Stimulated activated CD4-positive, alpha-beta T cell treated with anti-CD3 and anti-CD28 coated beads, Interleukin-1b, Interleukin-23, amount 100 ng/mL, for 1 hour (primary cell): ENCODE measurements at places on chromosomes 7 and 10.

DNA sequence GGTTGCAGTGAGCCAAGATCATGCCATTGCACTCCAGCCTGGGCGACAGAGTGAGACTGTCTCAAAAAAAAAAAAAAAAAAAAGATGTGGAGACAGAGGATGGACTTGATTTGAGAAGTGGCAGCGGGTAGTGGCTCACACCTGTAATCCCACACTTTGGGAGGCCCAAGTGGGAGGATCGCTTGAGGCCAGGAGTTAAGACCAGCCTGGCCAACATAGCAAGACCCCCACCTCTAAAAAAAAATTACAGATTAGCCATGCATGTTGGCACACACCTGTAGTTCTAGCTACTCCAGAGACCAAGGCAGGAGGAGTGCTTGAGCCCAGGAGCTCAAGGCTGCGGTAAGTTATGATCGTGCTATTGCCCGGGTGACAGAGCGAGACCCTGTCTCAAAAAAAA, 24.3 kb upstream of the ASCC1 start:
- DNase-seq: no peak

GRCh38 chr7:99820408-99821027, 7.3 kb upstream of the CYP3A43 start:
- no peak for DNase-seq

DNA sequence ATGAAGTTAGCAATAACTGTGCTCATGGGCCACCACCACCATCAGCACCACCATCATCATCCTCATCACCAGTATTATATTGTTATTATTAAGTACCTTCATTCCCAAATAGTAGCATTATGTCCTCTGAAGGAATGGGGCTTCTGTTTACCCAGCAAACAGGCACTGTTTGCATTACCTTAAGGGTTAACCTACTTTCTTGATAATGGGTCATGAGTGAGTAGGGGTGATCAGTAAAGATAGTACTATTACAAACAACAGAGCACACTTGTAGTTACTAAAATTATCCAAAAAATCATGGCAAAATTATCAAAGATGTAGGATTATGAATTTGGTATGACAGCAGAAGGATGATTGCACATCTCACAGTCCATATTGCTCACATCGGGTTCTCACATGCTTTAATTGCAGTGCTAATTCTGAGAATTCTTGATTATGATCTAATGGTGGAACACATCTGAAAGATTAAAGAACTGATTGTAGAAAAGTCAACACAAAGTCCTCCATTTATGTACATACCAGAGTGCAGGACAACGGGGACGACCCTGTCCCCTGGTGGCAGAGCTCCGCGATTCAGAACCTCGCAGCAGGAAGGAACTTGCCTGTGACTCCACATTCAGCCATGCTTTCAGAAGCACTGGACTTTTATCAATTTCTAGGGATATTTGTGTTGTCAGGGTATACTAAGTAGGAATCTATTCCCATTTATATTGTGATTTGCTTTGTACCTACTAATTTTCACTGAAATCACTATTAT, 31.0 kb downstream of the PDE1C start:
- no peak for DNase-seq

- DNase-seq: no peak
These were observed 26.9 kb downstream of the ZEB1 start for GRCh38 chr10:31345886-31346285.

GRCh38 chr10:3625959-3626751, 158.9 kb downstream of the KLF6 start:
- no peak for DNase-seq

DNA sequence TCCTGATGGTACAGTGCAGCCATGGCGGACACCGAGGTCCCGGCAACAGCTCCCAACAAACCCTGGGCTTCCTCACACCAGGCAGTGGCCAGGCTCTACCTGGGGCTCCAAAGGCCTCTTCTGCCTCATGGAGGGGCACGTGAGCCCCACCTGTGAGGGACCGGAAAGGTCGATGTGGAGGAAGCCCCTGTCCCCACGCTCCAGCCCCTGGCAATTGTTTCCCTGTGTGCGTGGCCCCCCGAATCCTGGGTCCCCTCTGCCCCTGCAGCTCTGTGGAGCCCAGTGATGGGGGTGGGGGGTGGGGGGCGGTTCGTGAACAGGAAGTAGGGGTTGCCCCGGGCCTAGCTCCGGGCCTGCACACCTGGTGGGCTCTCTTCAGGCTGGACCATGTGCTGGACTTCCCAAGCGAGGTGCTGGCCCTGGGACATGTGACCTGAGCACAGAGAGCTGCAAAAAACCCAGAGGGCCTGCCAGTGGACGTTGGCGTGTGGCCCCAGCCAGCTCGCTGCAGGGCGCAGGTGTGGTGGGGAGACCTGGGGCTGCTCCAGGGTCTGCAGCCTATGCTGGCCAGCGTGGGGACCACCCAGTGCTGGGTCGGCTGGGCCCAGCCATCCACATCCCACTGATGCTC, 72.6 kb downstream of the INPP5A start:
- DNase-seq: no peak

- no peak for DNase-seq
These were observed 2.8 kb downstream of the FASTK start for GRCh38 chr7:151077705-151078232.

DNA sequence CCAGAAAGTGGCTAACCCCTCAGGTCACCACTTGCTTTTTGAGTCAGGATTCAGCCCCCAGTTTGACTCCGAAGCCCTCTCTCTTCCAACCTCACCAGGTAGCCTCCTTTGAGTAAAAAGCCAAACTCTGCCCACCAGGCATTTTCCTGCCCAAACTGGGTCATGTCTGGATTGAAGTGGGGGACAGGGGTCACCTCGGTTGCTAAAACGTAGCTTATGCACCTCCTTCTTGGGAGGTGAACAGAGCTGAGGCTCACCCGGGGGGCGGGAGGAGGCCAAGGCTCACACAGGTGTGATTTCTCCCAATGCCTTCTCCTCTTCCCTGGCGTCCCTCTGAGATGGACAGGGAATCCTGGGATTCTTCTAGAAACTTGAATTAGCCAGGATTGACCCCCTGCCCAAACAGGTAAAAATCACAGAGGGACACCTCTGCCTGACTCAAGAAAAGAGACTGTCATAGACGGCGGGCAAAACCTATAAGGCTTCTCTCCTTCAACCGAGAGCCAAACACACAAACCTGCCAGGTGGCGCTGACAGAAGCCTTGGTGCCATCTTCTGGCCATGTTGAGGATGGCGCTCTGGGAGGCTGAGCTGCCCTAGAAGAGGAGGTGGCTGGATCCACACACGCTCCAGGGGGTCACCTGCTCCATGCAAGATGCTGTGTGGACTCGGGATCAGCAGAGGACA, 51.6 kb downstream of the PRLHR start:
- DNase-seq: no peak

DNA sequence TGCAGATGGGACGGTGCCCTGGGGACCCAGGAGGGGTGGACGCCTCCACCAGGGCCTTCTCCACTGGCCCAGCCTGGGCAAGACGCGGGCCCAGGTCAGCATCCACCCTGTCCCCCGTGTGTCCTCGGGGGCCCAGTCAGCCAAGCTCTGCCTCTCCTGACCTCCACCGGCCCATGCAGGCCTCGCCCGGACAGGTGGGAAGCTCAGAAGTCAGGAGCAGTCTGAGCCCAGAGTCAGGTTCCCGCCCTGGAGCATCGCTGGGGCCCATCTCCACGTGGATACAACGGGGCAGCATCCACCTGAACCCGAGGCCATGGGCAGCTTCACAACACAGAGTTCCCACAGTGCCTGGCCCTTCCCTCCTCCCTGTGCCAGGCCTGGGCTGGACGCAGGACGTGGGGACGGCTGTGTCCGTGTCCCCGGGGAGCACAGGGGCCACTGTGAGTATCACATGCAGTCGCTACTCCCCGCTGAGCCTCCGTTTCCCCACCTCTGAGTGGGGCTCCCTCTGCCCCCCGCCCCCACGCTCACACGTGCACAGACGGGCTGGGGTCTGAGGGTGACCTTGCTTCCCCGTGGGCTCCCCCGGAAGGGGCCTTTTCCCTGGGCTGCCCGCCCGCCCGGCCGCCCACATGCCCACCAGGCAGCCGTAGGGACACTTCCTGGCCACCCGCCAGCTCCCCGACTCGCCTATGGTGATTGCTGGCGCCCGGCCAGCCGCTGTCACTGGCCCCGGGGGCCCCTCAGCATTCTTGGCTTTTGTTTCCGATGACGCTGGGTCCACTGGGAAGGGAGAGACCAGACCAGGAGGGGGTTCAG, 64.3 kb downstream of the PDGFA start:
- DNase-seq: no peak

DNA sequence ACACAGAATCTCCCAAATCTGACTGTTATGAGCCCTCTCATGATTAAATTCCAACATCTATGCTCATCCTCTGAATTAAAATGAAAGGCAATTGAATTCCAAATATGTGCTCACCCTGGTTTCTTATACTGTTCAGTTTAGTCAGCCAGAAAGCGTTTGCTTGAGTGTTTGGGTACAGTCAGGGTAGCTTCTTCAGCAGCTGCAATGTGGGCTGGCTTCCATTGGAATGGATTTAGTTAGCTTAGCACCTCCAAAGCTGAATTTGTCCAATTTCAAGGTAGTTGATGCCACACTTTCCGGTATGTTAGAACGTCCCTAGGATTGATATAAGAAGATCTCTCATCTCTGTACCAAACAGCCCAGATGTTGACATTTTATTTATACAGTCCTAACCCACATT, 9.3 kb downstream of the KLHL7 start:
- no peak for DNase-seq

GRCh38 chr10:122135251-122136025, 135.7 kb upstream of the BTBD16 start:
- no peak for DNase-seq

DNA sequence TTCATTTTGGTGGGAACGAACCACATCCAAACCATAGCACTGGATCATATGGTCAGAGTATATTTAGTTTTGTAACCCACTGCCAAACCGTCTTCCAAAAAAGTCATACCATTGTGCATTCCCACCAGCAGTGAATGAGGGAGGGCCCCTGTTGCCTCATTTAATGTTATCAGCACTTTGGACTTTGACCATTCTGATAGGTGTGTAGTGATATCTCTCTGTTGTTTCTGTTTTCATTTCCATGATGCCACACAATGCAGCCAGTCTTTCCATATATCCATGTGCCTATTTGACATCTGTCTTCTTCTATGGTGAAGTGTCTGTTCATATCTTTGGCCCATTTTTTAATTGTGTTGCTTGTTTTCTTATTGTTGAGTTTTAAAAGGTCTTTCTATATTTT, 105.0 kb upstream of the PPP2R2D start:
- no peak for DNase-seq

DNA sequence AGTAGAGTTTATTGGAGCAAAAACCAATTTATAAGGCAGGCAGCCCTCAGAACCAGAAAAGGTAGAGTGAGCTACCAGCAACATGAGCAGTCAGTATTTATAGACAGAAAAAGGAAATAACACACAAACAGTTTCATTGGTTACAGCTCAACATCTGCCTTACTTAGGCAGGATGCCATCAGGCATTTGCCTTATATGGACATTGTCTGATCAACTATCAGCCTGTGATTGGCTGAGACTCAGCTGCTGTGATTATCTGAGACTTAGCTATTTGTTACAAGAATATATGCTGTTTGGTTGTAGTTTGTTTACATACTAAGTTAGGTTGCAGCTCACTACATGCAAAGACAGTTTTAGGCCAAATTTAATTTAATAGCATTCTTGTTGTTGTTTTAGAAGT, 60.4 kb upstream of the CDK1 start:
- DNase-seq: no peak

GRCh38 chr7:50608196-50608906, 43.1 kb upstream of the DDC start:
- DNase-seq: no peak

- DNase-seq: no peak
These were observed 526.6 kb downstream of the ZNF33B start for GRCh38 chr10:42111661-42112330.

GRCh38 chr7:105462765-105463420, 59.2 kb downstream of the PUS7 start:
- DNase-seq: no peak

GRCh38 chr7:29463504-29464158, 100.0 kb upstream of the PRR15 start:
- DNase-seq: no peak

GRCh38 chr7:5557920-5558401, 134.3 kb upstream of the TNRC18 start:
- no peak for DNase-seq

DNA sequence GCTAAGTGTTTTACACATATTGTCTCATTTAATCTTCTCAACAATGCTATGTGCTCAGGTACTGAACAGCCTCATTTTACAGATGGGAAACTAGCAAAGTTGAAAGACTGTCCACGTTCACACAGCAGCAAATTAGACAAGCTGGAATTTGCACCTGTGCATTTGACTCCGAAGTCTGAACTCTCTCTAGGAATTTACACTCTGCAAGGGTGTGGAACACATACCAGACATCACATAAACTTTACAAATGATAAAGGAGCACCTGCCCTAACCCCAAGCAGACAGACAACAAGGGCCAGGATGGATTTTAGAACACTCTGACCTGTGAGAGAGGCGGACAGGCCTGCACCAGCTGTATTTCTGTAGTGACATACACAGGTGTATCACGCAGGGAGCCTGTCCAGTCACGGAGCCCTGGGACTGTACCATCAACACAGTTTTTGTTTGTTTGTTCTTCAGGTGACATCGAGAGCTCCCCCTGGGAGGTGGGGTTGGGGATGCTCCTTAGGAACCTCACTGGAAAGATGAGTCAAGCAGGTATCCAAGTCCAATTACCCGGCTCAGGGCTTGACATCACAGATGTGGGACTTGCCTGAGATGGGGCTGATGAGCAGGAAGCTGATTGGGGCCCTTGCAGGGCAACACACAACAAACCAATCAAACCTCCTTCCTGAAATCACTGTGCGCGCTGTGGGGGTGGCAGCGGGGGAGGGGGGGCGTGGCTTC, 31.0 kb downstream of the MKI67 start:
- no peak for DNase-seq

DNA sequence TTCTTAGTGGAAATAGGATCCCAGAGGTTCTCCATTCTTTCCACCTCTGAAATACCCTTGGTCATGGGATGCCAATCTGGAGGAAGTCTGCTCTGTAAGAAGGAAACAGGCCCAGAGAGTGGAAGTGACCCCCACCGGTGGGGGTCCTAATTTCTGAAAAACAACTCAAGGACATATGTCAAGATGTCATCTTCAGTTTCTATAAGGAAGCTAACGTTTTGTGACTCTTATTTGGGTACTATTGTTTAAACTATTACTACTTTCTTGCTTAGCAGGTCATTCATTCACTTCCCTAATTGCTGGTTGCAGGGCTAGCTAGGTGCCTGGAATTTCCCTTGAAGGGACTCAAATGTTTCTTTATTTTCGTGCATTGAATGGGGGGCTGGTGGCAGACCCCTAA, 1.9 kb upstream of the ZNF775 start:
- DNase-seq: no peak

DNA sequence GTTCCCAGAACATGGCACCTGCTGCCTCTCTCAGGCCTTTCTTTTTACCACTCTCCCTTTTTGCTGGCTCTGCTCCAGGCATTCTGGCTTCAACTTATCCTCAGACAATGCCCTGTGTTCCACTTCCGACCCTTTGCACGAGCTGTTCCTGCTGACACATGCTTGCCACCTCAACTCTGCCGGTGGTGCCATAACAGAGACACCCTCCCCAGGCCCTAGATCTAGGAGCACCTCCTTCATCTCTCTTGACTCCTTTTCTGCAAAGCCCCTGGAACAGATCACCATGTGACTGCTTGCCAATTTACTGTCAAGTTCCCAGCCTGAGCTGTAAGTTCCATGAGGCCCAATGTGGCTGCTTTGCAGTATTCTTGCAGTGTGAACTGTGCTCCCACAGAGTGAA, 256.0 kb upstream of the MKI67 start:
- no peak for DNase-seq

- DNase-seq: no peak
These were observed 535 bp upstream of the EPC1 start for GRCh38 chr10:32347363-32348022.
